ENCODE measurements at places on chromosomes 6 and 20.
A peak's percentile ranks its signal among the peaks of the same experiment; 100 is the strongest.

GRCh38 chr6:21791581-21791980 is 198.0 kb downstream of the SOX4 start:
- DNase-seq, result no peak

- peak; percentile 68 for DNase-seq
These were observed 557.3 kb upstream of the CDH4 start for GRCh38 chr20:60694763-60695162.

DNA sequence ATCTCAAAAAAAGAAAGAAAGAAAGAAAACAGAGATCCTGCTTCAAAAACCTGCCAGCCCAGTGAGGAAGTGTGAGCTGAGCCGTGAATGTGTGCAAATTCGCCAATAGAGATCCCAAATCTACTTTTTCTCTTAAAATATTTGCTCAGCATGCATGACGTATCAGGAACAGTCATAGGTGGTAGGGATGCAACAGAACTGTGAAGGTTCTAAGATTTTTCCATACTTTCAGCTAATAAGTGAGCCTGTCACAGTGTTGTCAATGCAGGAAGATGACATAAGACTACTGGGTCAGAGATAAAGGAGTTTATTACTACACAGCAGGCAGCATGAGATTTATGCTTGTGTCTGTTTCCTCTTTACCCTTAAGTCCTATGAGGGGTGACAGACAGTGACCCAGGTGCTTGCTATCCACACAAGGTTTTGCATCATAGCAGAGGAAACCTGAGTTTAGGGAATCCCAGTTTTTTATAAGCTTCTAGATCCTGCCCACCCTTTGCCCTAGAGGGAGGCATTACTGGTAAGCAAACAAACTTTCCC is 273.4 kb downstream of the BMP7 start:
- no peak for DNase-seq

- no peak for DNase-seq
These were observed 74.3 kb downstream of the ADGRG6 start for GRCh38 chr6:142376115-142376514.

DNA sequence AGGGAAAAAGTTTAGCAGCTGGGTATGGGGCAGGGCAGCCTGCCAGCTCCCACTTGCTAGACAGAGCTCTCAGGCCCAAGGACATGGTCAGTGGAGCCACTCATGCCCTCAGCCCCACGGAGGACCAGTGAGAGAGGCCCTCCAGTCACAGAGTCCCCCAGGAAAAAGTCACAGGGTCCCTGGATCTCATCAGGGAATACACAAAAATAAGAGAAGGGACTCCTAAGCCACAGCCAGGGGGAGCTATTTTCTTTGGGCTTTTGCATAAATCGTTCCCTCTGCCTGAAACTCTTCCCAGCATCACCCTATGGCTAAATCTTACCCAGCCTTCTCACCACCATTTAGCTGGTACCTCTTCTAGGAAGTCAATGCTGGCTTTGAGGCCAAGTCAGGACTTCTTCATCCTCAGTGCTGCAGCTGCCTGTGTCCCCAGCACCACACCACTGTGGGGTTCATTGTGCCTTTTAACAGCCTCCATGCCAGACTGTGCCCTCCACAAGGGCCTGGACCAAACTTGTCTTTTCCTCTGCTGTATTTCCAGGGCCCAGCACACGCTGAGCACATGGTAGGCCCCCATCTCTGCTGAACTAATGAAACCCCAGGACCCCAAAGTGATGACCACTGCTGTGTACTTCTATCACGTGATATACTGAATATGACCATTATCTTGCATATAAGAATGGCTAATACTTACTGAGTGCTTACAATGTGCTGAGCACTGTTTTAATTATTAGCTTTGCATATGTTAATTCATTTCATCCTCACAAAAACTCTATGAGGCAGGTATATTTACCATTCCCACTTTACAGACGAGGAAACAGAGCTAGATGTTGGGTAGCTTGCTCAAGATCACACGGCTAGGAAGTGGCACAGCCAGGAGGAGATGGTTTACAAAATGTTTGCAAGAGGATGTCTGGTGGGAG is 2.0 kb downstream of the ZNF335 start:
- peak; percentile 85 for DNase-seq

- peak; percentile 14 for DNase-seq
These were observed 41.8 kb upstream of the UBR2 start for GRCh38 chr6:42522036-42522435.

GRCh38 chr20:63448031-63448430 is 24.4 kb downstream of the KCNQ2 start:
- no peak for DNase-seq

- no peak for DNase-seq
These were observed 288.4 kb upstream of the TSHZ2 start for GRCh38 chr20:52683761-52684160.

GRCh38 chr6:28207510-28208110 is 17.5 kb upstream of the ZSCAN9 start:
- DNase-seq, result peak; percentile 66

DNA sequence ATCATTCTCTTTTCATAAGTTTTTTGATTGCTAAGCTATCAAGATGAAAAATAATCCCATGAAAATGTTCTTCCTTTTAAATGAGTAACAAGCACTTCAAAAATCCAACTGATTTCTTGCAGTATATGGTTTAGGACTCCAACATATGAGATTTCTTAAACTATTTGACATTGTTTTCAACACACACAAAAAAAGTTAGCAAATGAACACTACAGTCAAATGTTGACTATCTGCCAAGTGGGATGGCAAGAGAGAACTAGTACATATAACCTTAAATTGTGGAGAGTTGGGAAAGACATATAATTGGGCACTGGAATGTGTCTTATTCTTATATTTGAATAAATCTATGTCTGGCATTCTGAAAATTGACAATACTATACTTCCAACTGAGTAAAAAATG is 15.6 kb downstream of the COL21A1 start:
- DNase-seq, result no peak

DNA sequence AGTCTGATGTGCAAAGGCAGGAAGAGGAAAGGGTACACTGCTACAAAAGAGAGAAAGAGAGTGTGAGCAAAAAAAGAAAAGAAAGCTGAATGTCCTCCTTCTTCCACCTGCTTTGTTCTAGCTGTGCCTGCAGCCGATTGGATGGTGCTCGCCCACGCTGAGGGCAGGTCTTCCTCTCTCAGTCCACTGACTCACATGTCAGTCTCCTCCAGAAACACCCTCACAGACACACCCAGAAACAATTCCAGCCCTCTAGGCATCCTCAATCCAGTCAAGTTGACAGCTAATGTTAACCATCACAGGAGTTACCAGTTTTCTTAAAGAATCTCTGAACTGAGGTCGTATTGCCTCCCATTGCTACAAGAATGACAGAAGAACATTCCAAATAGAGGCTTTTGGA is 411.9 kb upstream of the SASH1 start:
- DNase-seq, result no peak

DNA sequence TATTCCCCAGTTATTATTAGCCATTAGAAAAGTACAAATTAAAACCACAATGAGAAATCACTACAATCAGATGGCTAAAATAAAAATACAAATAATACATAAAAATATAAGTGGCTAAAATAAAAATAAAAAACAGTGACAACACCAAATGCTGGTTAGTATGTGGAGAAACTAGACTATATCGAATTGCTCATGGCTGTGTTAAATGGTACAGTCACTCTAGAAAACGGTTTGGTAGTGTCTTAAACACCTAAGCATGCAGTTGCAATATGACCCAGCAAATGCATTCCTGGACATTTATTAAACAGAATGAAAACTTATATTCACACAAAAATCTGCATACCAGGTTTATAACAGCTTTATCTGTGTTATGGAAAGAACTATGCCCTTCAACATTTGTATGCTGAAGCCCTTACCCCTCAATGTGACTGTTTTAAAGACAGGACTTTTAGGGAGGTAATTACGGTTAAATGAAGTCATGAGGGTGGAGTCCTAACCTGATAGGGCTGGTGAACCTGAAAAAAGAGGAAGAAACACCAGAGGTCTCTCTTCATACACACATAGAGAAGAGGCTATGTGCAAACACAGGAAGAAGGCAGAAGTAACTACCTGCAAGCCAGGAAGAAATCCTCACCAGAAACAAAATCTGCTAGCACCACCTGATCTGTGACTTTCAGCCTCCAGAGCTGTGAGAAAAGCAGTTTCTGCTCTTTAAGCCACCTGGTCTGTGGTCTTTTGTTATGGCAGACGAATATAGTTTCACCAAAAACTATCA is 84.9 kb downstream of the ASCC3 start:
- DNase-seq, result no peak

DNA sequence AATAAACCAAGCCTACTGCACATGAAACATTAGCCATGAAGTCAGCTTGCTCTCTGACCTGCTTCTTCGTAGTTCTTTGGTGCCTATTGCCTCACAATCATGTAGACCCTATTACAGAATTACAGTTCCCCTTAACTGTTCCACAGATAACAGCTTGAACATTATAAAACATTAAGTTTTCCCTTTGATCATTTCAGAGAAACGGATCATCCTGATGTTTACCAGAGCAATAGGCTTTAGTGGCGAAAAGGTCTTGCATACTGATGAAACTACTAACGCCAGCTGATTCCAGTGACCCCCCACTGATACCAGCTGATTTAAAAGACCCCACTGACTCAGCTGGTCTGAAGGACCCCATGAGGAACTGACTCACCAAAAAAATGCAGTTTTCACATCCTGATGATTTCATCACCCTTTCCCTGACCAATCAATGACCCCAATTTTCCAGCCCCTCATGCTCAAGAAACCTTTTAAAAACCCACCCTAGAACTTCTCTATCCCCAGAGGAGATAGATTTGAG is 39.4 kb upstream of the MLIP start:
- DNase-seq, result no peak

DNA sequence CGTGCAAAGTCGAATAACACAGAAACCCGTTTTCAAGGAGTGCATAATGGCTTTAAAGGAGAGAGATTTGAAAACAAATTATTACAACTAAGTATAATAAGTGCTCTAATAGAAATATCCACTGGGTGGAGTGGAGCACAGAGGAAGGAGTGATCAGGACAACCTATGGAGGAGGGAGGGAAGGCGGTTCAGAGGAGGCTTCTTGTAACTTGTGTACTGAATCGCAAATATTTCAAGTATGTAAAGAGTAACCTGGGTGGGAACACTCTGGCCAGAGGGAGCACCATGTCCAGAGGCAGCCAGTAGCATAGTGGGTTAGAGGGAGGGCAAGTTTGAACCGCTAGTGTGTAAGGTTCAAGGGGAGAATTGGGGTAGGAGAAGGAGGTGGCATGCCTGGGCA is 21.6 kb upstream of the TNFAIP3 start:
- DNase-seq, result no peak

DNA sequence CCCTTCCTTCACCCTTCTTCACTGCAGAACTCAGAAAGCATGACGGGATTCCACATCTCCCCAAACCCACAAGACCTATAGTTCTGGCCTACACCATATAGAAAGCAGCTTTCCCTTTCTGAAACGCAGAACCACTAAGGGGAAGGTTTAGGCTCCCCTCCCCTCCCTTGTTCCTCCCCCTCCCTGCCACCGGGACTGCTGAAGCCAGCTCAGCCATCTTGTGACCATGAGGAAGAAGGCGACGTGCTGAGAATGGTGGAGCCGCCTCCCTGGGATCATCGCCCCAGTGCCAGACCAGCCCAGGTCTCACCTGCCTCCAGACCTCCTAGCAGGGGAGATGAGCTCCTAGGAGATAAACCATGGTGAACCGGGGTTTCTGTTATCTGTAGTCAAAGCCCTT is 19.6 kb downstream of the SERPINB6 start:
- DNase-seq, result no peak

DNA sequence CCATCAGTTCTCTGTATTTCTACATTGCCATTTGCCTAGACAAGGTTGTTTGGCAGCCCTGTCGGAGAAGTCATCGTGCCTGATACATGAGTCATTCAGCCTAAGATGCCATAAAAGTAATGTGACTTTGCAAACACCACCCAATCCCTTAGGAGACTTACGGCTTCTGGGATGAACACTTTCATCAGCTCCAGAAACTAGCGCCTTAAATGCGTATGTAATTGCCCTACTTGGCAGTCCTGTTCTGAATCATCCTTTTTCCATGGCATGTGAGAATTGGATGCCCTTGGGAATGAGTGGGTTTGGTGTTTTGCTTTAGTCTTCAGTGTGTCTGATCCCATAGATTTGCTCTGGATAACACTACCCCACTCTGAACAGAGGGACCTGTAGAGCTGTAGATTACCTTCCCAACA is 158.5 kb downstream of the SASH1 start:
- peak; percentile 99 for DNase-seq

GRCh38 chr6:125773387-125774341 is 17.1 kb upstream of the NCOA7 start:
- DNase-seq, result no peak

GRCh38 chr20:24483435-24484080 is 14.1 kb downstream of the SYNDIG1 start:
- no peak for DNase-seq

- no peak for DNase-seq
These were observed 80.7 kb downstream of the FOXF2 start for GRCh38 chr6:1470040-1470439.

DNA sequence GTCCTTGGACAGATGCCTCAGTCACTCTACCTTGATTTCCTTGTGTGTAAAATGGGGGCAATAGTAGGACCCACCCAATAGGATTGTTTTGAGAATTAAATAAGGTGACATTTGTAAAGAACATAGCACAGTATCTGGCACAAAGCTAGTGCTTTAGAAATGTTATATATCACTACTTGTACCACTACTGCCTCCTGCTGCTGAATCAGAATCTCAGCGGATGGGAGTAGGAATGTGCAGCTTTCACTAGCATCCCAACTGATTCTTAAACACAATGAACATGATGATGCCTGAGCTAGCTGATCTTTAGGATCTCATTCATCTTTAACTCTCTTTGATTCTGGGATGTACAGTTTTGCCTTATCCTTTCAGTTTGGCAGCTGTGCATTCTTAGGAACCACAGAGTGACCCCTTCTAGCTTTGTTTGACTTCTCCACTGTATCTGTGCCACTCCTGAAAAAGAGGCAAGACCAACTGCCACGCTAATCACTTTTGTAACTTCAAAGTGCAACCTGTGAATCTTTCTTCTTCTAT is 7.2 kb downstream of the PBOV1 start:
- no peak for DNase-seq

DNA sequence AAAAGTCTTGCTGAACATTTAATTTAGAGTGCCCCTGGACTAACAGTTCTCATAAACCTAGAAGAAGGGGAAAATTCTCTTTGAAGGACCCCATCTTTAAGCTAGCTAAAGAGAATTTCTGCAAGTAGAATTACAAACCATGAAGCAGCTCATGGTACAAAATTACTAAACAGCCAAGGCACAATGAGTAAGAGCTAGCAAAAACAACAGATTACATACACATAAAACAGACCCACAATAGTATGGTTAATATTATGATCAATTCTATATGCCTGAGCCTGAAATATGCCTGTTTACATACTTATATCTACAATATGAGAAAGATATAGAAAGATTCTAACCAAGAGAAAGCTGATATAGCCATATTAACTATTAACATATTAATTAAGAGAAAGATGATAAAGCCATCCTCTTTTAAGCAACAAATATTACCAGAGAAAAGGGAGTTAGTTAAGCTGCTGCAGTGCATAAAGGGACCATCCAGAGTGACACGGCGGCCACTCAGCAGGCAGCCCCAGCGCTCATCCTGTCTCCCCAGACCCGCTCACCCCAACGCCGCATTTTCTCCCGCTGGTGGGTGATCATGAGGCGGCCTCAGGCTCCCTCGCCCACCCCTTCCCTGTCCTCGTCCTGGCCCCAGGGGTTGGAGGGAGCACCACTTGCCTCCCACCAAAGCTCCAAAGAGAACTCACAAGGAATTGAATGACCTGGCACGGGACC is 98.4 kb upstream of the CARMIL1 start:
- no peak for DNase-seq

GRCh38 chr6:122323361-122323760 is 76.1 kb upstream of the HSF2 start:
- no peak for DNase-seq

GRCh38 chr20:4720977-4721349 is 746 bp upstream of the PRND start:
- no peak for DNase-seq

All from GM23248 (cell line).